ENCODE measurements at places on chromosomes 11 and 22.

- no peaks in the 10 kb centered on the region for H3K36me3 ChIP-seq
- no peak overlapping the region for H3K4me3 ChIP-seq
- H3K4me1 ChIP-seq = no peaks in the 10 kb centered on the region
- H3K27me3 ChIP-seq = peaks cover 45% of the 10 kb centered on the region
- DNase-seq = no peak
These were observed 26.8 kb downstream of the RPL3 start for GRCh38 chr22:39292561-39293074.

- H3K27me3 ChIP-seq = no peaks in the 10 kb centered on the region
- peak overlapping the region; percentile 54 for H3K27ac ChIP-seq
- H3K36me3 ChIP-seq = peaks cover 63% of the 10 kb centered on the region
- H3K4me1 ChIP-seq = peaks cover 22% of the 10 kb centered on the region
These were observed 19.8 kb downstream of the FAM118A start for GRCh38 chr22:45329530-45329936.

DNA sequence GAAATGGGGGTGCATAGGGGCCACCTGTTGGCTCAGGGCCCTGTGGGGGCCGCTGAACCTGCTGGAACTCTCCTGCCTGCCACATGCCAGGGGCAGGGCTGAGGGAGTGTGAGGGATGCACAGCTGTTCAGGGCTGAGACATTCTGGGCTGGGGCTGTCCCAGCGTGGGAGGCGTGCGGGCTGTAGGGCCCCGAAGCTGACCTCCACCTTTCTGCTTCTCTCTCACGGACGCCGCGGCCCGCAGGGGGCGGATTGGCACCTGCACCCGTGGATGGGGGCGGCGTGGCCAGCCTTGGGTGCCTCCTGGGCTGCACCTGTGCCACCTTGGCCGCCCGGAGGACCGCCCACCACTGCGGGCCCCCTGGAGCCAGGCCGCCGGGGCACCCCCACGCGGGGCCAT, 4.1 kb downstream of the CCDC188 start:
- H3K4me3 ChIP-seq = no peak overlapping the region
- no peaks in the 10 kb centered on the region for H3K27me3 ChIP-seq
- no peaks in the 10 kb centered on the region for H3K4me1 ChIP-seq
- DNase-seq = no peak
- H3K27ac ChIP-seq = no peak overlapping the region

DNA sequence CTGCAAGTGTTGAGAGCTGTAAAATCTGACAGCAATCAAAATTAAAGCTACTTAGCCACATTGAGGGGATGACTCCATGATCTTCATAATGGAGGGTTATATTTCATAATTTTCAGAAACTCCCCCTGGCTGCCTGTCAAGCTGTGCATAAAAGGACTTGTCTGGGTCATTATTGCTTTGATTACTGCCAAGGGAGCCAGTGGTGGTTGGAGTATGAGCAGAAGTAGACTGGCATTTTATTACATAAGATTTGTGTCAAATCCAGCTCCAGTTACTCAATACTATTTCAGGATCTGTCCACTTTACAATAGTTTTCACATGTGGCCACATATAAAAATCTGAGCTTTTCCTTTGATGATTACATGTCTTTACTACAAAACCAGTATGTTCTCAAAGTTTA, 108.9 kb upstream of the SLC5A12 start:
- H3K4me1 ChIP-seq = no peaks in the 10 kb centered on the region
- H3K27ac ChIP-seq = no peak overlapping the region

- H3K4me3 ChIP-seq = no peak overlapping the region
- H3K4me1 ChIP-seq = no peaks in the 10 kb centered on the region
- no peak overlapping the region for H3K27ac ChIP-seq
These were observed 36.3 kb upstream of the CFAP300 start for GRCh38 chr11:102010776-102011494.

GRCh38 chr11:131465746-131466145, 95.3 kb downstream of the NTM start:
- no peaks in the 10 kb centered on the region for H3K36me3 ChIP-seq
- no peak overlapping the region for H3K27ac ChIP-seq
- H3K4me3 ChIP-seq = no peak overlapping the region
- DNase-seq = no peak

DNA sequence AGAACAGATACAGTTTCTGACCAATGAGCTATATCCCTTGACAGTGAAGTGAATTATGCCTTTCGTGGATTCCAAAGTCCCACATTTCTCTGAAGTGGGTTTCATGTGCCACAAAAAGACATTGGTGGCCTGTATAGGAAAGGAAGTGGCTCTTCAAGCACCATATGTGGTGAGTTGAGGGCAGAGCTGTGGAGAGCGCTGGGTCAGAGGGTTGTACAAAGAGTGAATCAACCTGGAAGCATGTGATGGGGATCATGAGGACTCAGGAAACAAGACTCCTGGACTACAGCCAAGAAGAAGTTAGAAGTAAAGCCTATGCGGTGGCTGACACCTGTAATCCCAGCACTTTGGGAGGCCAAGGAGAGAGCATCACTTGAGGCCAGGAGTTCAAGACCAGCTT, 579 bp upstream of the SLC5A4 start:
- peaks cover 6% of the 10 kb centered on the region for H3K4me1 ChIP-seq
- no peaks in the 10 kb centered on the region for H3K36me3 ChIP-seq
- H3K27me3 ChIP-seq = peaks cover 69% of the 10 kb centered on the region
- no peak overlapping the region for H3K27ac ChIP-seq

- DNase-seq = no peak
- H3K27ac ChIP-seq = no peak overlapping the region
- H3K4me3 ChIP-seq = peak overlapping the region; percentile 78
- no peaks in the 10 kb centered on the region for H3K36me3 ChIP-seq
- peaks cover 13% of the 10 kb centered on the region for H3K4me1 ChIP-seq
These were observed 100.6 kb upstream of the HSD17B12 start for GRCh38 chr11:43579919-43580276.

GRCh38 chr22:40436505-40437431, 66.4 kb downstream of the SGSM3 start:
- peak overlapping the region; percentile 72 for H3K27ac ChIP-seq
- H3K36me3 ChIP-seq = peaks cover 24% of the 10 kb centered on the region
- DNase-seq = no peak
- no peaks in the 10 kb centered on the region for H3K27me3 ChIP-seq
- peak overlapping the region; percentile 33 for H3K4me3 ChIP-seq
- H3K4me1 ChIP-seq = peaks cover 22% of the 10 kb centered on the region

DNA sequence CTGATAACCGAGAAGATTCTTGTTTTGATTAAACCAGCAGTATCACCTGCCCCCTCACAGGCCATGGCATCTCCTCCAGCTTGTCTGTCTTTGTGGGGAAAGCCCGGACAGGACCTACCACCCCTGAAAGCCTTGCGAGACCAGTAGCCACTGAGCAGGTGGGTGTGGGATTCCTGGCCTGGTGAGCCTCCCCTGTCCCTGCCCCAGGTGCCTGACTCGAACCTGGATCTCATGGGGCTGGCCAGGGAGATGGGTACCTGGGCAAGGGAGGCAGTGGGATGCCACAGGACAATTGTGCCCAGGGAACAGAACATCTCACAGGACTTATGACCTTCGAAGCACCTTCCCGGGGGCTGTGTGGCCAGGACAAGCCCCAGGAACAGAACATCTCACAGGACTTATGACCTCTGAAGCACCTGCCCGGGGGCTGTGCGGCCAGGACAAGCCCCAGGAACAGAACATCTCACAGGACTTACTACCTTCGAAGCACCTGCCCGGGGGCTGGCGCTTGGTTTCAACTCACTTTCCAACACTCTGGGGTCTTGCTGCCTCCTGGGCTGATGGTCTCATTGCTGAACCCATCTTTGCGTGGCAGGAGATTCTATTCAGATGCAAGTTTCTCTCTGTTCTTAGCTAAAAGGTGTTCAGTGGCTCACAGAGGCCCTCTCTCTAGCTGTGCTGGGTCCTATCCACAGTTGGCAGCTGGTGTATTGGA, 854.5 kb downstream of the BRD1 start:
- peaks cover 50% of the 10 kb centered on the region for H3K27me3 ChIP-seq
- H3K4me3 ChIP-seq = no peak overlapping the region
- H3K36me3 ChIP-seq = no peaks in the 10 kb centered on the region

- peaks cover 15% of the 10 kb centered on the region for H3K27me3 ChIP-seq
- H3K4me3 ChIP-seq = no peak overlapping the region
- H3K36me3 ChIP-seq = no peaks in the 10 kb centered on the region
These were observed 11.2 kb upstream of the P4HA3 start for GRCh38 chr11:74322667-74323066.

DNA sequence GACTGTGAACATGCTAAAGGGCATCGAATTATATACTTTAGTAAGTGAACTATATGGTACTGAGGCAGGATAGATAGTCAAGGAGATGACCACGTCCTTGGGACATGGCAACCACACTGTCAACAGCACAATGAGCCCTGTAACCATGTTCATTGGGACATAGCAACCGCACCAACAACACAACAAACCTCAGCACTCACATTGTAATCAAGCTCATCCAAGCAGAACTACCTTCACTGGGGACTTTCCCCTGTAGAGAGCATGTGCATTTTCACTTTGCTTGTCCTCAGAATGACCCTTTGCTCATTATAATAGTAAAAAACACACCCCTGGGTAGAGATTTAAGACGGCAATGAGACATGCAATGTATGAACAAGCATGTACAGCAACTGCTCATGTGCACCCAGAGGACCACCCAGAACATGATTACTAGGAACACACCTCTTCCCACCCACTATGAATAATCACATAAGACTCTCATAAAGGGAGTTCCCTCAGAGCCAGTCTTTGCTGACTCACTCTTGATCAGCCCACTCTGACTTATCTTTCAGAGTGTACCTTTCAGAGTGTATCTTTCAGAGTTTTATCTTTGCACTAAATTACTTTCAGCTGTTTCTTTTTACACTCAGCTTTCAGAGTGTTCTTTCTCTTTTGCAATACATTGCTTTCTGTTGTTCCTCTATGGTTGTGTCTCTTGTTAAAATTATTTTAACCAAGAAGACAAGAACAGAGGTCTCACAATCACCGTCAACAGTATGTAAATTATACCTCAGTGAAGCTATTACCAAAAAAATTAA, 4.1 kb upstream of the PLAAT2 start:
- peak overlapping the region; percentile 98 for H3K27ac ChIP-seq
- H3K36me3 ChIP-seq = peaks cover 5% of the 10 kb centered on the region
- H3K4me3 ChIP-seq = peak overlapping the region; percentile 24
- DNase-seq = peak; percentile 75
- H3K27me3 ChIP-seq = no peaks in the 10 kb centered on the region

DNA sequence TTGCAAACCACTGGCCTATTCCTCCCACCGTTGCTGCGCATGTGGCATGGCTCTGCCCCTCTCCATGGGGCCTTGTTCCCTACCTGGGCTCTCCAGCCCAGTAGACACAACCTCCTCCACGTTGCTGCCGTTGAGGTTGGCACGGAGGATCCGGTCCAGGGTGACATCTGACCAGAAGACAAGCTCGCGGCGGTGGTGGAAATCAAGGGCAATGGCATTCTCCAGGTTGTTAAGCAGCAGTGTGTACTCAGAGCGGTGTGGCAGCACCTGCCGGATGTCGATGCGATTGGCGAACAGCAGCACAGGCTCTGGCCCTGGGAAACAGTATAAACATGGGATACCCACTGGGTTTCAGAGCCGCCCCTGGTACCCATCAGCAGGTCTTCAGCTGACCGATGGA, 23.8 kb downstream of the LRP4 start:
- H3K4me3 ChIP-seq = no peak overlapping the region
- H3K27ac ChIP-seq = no peak overlapping the region

DNA sequence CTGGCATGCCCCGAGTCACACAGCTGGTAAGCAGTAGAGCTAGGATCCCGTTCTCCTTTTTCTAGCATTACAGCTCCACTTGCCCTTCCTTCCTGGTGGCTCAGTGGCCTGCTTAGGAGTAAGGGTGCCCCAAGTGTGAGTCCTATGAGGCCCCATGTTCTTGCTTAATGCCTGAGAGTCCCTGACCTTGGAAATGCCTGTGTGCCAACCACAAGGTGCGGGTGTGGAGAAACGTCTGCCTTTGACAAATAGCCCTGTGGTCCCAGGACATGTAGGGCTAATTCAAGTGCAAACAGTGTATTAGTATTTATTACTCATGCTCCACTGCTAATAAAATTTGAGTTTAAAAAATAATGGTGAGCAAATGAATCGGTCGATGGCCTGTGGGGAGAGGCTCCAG, 18.4 kb downstream of the GRIK4 start:
- H3K27ac ChIP-seq = no peak overlapping the region
- H3K4me1 ChIP-seq = no peaks in the 10 kb centered on the region
- H3K27me3 ChIP-seq = peaks cover 46% of the 10 kb centered on the region

- no peak for DNase-seq
- peaks cover 28% of the 10 kb centered on the region for H3K27me3 ChIP-seq
- peaks cover 3% of the 10 kb centered on the region for H3K4me1 ChIP-seq
- no peak overlapping the region for H3K4me3 ChIP-seq
These were observed 58.2 kb upstream of the GNAZ start for GRCh38 chr22:23012081-23012622.

GRCh38 chr22:21641417-21641788, 699 bp upstream of the SDF2L1 start:
- H3K27me3 ChIP-seq = no peaks in the 10 kb centered on the region
- peaks cover 34% of the 10 kb centered on the region for H3K36me3 ChIP-seq
- DNase-seq = no peak
- H3K27ac ChIP-seq = peak overlapping the region; percentile 89
- peak overlapping the region; percentile 72 for H3K4me3 ChIP-seq
- H3K4me1 ChIP-seq = peaks cover 19% of the 10 kb centered on the region

- no peak overlapping the region for H3K27ac ChIP-seq
- H3K27me3 ChIP-seq = peaks cover 33% of the 10 kb centered on the region
- H3K4me3 ChIP-seq = no peak overlapping the region
- DNase-seq = no peak
- H3K36me3 ChIP-seq = no peaks in the 10 kb centered on the region
These were observed 42.6 kb upstream of the IGSF9B start for GRCh38 chr11:133999355-133999754.

DNA sequence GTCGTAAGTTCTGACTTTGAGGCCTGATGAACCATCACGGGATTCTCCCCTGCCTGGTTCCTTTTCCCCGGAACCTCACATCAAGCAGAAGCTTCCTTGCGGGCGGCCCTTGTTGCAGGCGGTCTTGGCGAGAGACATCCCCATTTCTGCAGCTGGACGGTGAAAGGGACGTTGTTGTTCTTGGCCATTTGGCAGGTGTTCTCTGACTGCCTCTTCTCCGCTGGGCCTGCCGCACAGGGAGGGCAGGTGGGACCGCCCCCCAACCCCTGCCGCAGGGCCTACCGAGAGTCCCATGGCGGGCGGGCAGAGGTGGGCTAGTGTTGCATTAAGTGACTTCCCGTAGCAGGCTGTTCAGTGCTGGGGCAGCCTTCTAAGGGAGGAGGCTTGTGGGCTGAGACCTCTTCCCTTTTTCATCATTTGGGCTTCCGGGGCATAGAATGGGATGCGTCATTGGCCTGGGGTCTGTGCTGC, 26.9 kb upstream of the GRAMD4 start:
- no peaks in the 10 kb centered on the region for H3K27me3 ChIP-seq
- H3K4me1 ChIP-seq = peaks cover 12% of the 10 kb centered on the region
- H3K4me3 ChIP-seq = peak overlapping the region; percentile 74
- H3K36me3 ChIP-seq = peaks cover 3% of the 10 kb centered on the region
- H3K27ac ChIP-seq = no peak overlapping the region

Data from effector memory CD8-positive, alpha-beta T cell (primary cell).